ENCODE measurements at places on chromosomes 11 and 22.

GRCh38 chr11:117457835-117458234, 130.2 kb downstream of the CEP164 start:
- no peak for DNase-seq

DNA sequence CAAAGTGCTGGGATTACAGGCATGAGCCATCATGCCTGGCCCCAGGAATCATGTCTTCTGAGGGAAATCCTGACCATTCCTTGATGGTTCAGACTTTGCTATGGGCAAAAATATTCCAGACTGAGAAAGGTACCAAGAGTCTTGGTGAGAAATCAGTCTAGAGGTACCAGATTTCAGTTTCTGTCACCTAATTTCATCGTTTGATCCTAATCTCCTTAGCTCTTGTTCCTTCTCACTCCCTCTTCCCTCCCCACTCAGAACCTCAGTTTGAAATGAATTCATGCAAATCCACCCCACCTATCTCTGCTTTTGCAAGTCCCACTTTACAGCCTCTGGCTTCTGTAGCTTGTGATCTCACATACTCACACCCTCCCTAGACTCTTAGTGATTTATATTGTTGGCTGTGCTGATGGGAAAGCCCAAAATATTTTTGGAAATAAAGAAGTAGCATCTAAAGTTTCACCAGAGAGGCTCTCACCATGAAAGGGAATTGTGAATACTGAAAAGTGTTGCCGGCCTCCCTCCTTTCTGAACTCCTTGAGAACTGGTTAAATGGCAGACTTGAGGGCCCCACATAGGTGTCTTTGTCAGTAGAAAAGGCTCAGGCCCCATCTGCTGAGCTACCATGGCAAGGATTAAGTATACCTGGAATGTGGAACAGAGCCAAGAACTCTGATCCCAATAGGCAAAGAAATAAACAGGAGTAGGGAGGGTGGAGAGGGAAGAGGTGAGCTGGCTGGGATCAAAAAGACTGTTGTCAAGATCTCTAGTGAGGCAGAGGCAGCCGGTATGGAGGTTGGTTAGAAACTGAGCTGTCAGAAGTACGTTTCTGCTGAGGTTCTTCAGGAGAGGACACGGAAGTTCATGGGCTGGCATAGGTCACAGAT, 190.5 kb upstream of the MTMR2 start:
- no peak for DNase-seq

- no peak for DNase-seq
Measured at GRCh38 chr11:84437071-84437980, 1151.2 kb upstream of the CCDC90B start.

GRCh38 chr22:31155422-31155821, 4.6 kb upstream of the RNF185 start:
- DNase-seq: no peak

- no peak for DNase-seq
Measured at GRCh38 chr11:33932721-33933120, 40.8 kb upstream of the LMO2 start.

DNA sequence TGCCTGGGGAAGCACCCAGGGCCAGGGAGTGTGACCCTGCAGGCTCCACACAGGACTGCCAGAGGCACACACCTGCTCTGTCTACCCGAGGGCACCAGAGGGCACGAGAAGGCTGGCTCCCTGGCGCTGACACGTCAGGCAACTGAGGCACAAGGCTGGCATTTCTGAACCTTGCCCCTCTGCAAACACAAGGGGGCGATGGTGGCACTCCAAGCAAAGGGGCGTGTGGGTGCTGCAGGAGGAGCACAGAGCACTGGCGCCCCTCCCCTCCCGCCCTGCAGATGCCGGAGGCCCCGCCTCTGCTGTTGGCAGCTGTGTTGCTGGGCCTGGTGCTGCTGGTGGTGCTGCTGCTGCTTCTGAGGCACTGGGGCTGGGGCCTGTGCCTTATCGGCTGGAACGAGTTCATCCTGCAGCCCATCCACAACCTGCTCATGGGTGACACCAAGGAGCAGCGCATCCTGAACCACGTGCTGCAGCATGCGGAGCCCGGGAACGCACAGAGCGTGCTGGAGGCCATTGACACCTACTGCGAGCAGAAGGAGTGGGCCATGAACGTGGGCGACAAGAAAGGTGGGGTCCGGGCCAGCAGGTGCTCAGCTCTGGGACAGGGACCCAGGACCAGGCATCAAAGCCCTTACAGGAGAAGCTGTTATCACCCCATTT, 20.8 kb upstream of the TXNRD2 start:
- peak; percentile 37 for DNase-seq

DNA sequence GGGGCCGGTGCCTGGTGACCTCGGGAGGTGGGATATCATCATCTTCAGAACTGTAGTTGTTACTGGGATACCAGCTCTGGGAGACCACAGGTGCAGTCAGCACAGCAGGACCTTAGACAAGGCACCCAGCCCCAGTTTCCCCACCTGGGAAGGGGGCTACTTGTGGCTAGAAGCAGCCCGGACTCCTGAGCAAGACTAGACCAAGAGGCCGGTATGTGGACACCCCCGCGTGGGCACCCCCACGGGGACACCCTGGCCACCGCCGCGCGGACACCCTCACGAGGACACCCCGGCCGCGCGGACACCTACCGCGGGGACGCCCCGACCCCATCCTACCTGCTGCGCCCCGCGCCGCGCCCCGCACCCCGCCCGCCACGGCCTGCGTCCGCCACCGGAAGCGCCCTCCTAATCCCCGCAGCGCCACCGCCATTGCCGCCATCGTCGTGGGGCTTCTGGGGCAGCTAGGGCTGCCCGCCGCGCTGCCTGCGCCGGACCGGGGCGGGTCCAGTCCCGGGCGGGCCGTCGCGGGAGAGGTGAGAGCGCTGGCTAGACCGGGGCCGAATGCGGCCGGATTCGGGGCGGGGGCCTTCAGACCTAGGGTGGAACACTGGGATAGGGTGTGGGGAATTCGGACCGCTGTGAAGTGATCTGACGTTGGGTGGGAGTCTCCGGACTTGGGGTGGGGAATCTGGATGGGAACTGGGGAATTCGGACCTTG, at the start of the genes COMT and TXNRD2:
Gene COMT (plus strand): TSS at position 408 of the 718 bp plus-strand sequence. CDS start 20,755 bp downstream, outside the sequence.
Gene TXNRD2 (minus strand): TSS at position 454 of the 718 bp plus-strand sequence. CDS start 15 bp downstream, at position 439.
- peak; percentile 49 for DNase-seq
